ENCODE measurements at places on chromosomes 11 and 22. TPM values are rescaled to one million over a fixed set of nuclear protein-coding genes. Genes with fewer than 3 reads are reported as not detected.

DNA sequence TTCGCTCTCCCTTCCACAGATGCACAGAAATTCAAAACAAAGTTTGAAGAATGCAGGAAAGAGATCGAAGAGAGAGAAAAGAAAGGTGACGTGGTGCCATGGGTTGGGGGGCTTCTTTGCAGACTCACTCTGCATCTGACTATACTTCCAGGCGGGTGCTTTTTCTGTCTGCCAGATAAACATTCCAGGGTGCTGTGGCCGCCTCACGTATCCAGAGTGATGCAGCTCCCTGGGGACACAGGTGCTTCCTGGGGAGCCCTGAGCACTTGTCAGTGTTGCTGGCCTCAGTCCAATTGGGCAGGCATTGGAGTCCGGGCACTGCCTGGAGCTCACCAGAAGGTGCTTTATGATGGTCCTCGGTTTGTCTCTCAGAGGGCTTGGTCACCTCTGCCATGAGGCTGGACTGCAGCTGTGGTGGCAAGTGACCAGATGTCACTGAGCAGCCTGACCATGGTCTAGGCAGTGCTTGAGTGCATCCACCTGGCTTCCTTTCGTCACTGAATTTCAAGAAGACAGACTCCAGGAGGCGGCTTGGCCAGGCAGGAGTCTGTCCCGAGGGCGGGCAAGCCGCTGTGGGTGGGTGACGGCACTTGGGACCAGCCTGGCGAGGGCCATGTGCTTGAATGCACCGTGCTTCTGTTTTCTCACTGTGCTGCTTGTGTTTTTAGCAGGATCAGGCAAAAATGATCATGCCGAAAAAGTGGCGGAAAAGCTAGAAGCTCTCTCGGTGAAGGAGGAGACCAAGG is 5.1 kb upstream of the ZDHHC8 start:
- no peak for DNase-seq

GRCh38 chr11:5550440-5551095 is 2.2 kb upstream of the OR52H1 start:
- no peak for DNase-seq

- no peak for DNase-seq
These were observed 67.5 kb downstream of the MED15 start for GRCh38 chr22:20574920-20575353.

The FAM168A gene
- 15.0 TPM for total RNA-seq

DNA sequence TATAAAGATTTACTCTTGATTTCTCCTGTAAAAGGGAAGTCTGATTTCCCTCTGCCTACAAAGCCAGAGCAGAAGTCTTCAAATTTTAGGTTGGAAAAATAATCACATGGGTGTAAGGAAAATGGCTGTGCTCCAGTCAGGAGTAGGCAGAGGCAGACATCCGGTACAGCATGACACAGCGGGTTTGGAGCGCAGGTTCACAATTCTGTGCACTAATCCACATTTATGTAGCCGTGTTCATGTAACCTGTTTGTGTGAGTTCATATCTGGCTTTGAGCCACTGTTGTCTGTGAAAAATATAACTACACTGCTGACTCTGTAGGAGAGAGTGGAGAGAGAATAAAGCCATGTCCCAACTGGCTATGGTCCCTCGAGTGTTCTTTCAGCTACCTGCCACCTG is 248.0 kb downstream of the CASP12 start:
- no peak for DNase-seq

The TMPRSS4 gene
- not detected for total RNA-seq

DNA sequence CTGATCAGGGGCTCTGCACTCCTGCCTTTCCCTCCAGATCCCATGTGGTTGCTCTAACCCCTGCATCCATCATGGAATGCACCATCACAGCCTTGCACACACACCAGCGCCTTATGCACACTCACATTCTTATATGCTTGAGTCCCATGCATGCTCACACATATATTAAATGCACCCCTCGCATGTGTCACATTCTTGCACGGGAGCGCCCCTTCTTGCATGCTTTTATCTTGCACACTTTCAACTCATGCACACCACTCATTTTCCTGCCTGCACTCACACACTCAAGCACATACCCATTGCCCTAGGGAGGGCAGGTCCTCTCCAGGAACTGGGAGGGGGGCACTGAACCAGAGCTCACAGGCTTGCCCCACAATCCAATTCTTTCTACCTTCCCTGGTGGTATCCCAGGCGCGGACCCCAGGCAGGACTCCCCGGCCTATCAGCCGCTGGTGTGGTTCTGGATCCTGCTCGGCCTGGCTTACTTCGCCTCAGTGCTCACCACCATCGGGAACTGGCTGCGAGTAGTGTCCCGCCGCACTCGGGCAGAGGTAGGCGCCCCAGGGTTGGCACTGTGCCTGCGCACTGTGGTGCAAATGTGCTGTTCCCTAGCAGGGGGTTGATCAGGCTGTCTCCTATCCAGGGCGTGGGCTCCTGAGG is 2.3 kb upstream of the CATSPERZ start:
- DNase-seq = no peak

DNA sequence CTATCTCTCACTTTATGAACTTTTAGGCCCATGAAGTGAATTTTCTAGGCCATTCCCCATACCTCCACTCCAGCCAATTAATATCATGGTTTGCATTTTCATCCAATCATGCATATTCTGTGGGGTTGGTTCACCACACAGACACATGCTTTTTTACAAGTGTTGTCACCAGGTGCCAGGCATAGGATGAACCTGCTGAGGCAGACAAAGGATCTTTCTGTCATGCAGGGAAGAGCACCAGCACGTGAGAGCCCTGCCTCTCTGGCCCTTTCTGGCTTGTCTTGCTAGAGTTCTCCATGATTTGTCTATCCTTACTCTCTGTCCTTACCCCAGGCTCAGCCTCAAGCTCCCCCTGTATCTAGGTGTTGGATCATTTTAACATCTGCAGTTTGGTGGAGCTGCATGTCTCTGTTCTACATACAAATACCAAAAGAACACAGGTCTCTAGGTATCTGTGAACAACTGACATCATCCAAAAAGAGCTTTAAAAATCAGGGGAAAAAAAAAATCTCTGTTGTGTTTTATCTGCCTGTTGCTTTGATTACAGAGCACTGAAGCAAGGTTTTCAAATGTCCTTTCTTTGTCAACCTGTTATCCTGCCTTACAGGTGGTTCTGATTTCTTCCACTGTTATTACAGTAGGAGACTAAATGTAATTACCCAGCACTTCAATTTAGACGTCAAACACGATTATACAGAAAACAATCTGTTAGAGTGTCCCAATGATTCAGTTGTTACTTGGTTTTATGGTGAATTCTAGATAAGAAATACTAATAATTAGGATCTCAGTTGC is 58.4 kb upstream of the GRAMD1B start:
- no peak for DNase-seq

DNA sequence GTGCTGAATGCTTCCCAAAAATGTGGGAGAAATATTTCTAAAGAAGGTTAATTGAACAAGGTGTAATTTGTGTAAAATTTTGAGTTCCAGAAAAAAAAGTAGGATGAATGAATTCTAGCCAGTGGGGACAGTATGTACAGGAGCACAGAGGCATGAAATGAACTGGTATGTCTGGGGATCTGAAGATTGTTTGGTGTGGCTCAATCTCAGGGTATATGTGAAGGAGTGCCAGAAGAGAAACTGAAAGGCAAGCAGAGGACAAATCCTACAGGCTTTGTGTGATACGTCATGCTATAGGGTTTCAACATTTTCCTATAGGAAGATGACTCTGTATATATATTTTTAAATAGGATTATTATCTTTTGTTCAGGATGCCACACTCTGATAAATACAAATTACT is 126.9 kb downstream of the FAM181B start:
- DNase-seq = no peak

- DNase-seq = no peak
These were observed 174.1 kb downstream of the TTC28 start for GRCh38 chr22:28505416-28506149.

- DNase-seq = no peak
These were observed 1.1 kb downstream of the APLP2 start for GRCh38 chr11:130070846-130071200.

DNA sequence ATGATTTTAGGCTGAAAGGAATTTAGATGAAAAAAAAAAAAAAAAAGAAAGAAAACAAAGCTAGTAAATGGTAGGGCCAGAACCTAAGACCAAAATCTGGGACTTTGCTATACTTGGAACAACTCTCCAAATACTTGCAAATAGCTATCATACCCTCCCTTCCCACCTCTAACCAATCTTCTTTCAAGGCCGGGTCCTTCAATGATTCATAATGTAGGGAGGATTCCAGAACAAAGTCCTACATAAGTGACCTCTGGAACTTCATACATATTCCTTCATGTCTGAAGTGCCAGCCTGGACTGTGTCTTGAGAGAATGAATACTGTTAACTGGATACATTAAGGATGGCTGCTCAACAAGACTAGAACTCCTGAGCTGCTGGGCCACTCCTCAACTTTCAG is 9.9 kb downstream of the STK33 start:
- DNase-seq = no peak

The CBLIF gene
- total RNA-seq = not detected

The NEFH gene
- total RNA-seq = not detected

GRCh38 chr11:70141486-70142220 is 61.4 kb upstream of the FADD start:
- no peak for DNase-seq

DNA sequence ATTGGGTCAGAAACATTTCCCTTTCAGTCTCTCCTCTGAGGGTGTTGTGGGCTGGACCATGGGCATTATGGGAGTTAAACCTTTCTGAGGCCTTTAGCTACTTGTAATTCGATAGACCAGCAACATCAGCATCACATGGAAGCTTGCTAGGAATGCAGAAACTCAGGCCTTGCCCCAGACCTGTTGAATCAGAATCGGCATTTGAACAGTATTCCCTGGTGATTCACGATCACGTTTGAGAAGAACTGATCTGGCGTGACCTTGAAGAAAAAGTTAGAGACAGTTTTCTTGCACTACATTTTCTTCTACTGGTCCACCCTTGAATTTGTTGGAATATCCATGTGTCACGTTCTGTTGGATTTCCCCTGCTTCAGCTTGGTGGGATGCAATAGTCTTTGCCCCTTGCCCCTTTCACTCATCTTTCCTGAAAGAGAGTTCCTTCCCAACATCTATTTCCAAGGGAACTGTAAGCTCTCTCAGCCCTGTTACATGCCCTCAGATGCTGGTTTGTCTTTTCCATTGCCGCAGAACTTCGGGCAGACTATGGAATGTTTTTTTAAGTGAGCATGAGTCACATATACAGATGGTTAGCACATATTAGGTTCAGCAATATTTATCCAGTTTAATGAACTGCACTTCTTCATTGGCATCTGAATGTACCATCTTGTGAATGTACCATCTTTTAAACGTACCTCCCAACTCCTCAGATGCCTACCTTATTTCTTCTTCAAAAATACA is 23.9 kb downstream of the EHF start:
- DNase-seq = no peak

DNA sequence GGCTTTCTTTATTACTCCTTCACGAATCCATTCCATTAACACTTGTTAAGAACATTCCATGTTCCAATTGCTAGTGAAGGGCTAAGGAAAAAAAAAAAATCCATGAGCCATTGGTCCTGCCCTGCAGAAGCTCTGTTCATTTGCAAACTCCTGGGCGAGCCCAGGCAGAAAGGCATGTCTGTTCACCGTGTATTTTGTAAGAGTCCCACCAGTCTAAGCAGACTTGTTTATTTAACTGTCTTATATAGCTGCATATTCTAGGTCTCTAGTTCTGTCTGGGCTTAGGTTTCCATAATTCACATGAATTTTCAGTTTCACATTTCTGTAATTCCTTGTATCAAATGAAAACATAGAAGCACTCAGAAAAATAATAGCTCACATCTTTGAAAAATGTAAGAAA is 97.4 kb upstream of the POU2AF2 start:
- no peak for DNase-seq

DNA sequence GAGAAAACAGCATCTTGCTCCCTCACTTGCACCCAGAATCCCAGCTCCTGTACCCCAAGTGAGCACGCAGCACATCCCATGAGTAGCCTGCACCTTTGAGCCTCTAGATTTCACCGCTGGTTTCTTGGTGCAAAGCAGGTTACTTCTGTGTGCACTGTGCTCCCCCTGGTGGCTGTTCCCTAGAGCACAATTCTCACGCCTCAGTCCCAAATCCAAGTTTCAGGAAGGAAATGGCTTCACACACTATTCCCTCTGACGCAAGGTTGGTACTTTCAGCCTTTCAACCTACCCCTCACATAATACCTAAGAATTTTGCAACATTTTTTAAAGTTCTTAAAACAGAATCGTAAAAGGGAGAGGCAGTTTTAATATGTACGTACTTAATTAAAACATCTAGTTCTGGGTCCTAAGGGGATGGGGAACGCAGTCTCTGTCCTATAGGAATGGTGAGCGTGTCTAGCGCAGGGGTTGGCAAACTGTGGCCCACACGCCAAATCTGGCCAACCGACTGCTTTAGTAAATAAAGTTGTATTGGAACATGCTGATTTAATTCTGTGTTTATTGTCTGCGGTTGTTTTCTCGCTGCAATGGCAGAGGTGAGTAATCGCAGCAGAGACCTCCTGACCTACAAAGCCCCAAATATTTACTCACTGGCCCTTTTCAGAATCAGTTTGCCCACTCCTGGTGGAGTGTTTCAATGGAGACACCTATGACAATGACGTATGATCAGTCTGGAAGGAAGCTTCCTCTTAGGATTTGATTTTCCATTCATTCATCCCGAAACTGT is 27.5 kb downstream of the DHCR7 start:
- DNase-seq = peak; percentile 48

DNA sequence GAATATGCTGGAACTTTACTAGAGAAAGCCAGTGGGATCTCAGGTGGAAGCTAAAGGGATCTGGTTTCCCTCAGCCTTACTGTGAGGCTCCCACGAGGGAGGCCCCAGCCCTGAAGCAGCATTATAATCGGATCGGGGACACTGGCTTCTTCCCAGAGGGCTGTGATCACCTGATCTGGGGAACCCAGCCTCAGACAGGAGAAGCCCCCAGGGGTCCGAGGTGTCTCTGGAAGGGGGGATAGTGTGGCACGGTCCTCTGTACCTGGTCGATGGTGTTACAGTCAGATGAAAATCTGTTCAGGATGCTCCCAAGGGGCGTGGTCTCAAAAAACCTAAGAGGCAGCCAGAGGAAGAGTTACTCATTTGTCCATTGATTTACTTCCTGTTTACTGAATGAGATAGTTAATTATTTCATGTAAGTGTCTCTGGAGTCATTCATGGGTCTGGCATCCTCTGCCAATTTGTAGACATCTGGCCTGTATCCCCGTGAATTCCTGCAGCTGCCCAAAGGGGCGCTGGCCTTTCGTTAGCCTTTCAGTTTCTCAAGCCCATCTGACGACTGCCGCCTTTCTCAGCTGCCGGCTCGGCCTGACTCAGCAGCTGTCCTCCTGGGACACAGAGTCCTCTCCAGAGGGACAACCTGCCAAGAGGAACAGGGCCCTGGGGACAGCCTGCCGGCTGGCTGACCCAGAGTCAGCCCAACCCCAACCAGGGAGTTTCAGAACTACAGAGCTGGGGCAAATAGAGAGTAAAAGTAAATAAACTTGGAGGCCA is 17.0 kb upstream of the KCNJ11 start:
- peak; percentile 37 for DNase-seq

The GNAZ gene
- 22.3 TPM for total RNA-seq

The SHANK3 gene
- 1.9 TPM for total RNA-seq

- DNase-seq = no peak
These were observed 346.2 kb upstream of the PDGFD start for GRCh38 chr11:104510169-104510568.

All from HepG2 (cell line).